ENCODE measurements at places on chromosomes 1 and 21. TPM values are rescaled to one million over a fixed set of nuclear protein-coding genes. Genes with fewer than 3 reads are reported as not detected.
A peak's percentile ranks its signal among the peaks of the same experiment; 100 is the strongest.

LDLRAD1 gene
- total RNA-seq, result not detected

FNBP1L gene
- 1.5 TPM for total RNA-seq

SPATA21 gene
- total RNA-seq, result not detected

DDX59 gene
- total RNA-seq, result 13.7 TPM

TDRD10 gene
- total RNA-seq, result not detected

CFAP45 gene
- total RNA-seq, result 0.10 TPM

SPATC1L gene
- 2.4 TPM for total RNA-seq

MFAP2 gene
- 123 TPM for total RNA-seq

DNA sequence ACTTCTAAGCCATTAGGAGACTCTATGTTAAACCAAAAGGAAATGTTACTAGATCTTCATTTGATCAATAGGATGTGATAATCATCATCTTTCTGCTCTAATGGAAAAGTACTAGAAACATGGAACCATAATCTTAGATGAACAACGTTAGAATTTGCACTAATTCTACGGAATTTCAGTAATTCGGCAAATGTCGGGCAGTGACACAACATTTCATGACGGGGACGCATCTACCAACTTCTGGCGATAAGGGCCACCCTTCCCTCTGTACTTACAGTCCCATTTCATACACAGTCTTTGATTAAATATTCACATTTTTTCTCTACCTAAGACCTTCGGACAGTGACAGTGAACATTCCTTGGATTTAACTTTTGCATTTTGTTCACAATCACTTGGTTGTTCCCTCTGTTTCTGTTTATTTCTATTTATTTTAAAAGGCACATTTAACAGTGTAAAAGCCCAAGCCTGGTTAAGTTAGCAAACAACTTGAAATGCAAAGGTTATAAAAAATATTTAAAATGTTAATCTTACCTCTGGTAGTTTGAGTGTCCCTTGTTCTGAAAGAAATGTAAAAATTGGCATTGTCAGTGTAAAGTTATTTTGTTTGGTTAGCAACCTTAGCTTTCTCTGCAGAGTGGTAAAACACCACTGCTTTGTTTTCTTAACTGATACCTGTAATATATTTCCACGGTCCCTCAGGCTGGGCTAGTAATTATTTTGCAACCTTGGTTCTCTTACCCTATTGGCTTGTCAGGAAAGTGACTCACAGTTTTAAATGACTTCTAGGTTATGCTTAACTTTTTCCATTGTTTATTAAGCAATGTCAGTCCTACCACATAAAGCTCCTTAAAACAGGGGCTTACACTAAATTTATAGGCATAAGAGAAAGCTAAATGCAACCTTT is 276.9 kb downstream of the VAV3 start:
- no peak for DNase-seq

GRCh38 chr1:23960291-23961020 is 828 bp downstream of the PNRC2 start:
- no peak for DNase-seq

DNA sequence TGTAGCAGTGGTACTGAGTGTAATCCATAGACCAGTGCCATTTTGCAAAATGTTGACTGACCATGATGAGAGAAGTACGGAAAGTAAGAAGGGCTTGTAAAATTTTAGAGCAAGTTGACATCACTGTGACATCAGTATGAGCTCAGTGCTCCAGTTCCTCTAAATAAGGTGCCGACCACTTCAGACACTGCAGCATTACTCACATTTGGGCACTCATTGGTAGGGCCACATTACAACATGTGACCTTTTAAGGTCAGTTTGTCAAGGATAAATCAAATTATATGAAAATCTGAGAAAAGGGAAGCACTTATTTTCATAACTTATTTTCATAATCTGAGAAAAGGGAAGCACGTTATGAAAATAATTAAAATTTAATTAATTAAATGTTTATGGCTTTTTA is 128.0 kb upstream of the ERG start:
- no peak for DNase-seq

- DNase-seq, result no peak
Measured at GRCh38 chr1:64712049-64712448, 32.8 kb upstream of the RAVER2 start.

- DNase-seq, result no peak
Measured at GRCh38 chr1:19462781-19463503, 22.4 kb downstream of the CAPZB start.

- no peak for DNase-seq
Measured at GRCh38 chr1:93827128-93827527, 51.9 kb downstream of the DNTTIP2 start.

DNA sequence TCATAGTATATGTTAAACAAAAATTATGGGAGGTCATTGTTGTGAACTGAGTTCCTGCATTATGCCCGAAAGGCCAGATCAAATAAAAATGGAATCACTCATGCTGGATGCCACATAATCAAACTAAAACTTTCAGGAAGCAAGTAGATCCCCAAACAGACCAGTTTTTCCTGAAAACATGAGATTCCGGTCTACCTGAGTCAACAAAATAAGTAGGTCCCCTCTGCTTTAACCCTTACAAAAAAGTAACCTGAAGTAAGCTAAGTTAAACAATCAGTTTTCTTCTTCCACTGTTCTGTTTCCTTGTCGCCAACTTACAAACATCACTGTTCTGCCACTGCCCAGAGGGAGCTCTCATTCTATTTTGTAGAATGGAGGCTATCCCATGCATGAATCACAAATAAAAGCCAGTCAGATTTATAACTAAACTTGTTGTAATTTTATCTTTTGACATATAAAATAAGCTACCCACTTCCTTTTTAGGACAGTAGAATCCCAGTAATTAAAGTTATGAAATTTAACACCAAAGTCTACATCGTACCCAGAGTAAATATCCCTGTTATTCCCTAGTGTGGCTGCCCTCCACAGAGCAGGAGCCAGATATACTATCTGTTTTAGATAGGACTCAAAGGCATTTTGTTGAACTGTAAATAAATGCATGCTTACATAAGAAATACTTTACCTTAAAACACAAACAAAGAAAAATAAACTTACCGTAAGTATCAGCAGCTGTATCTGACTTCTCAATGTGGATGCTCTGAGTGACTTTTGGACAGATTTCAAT is 149.4 kb downstream of the TIAM1 start:
- no peak for DNase-seq

- DNase-seq, result no peak
Measured at GRCh38 chr1:172421974-172422604, 1.6 kb downstream of the C1orf105 start.

- DNase-seq, result peak; percentile 85
Measured at GRCh38 chr1:243850202-243850451, at the start of gene AKT3. Gene AKT3, minus strand, starts transcription at chr1:243850243. Its CDS starts 7,073 bp downstream, at chr1:243843170.

DNA sequence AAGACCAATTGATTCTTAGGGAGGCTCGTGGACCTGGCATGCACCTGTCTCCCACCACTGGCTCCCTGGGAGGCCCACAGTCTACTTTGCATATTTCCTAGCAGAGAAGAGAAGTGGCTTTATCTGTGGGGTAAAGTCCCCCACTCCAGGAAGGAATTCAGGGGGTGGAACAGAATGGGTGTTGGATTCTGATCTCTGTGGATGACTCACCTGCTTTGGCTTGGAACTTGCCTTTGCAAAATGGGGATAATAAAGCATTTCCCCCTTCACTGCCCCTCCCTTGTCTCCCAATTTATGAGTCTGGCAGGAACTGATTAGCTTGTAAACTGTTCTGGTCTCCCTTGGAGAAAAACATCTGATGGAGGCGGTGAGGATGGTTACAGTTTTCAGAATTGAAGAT is 21.2 kb upstream of the OTUD3 start:
- peak; percentile 43 for DNase-seq

DNA sequence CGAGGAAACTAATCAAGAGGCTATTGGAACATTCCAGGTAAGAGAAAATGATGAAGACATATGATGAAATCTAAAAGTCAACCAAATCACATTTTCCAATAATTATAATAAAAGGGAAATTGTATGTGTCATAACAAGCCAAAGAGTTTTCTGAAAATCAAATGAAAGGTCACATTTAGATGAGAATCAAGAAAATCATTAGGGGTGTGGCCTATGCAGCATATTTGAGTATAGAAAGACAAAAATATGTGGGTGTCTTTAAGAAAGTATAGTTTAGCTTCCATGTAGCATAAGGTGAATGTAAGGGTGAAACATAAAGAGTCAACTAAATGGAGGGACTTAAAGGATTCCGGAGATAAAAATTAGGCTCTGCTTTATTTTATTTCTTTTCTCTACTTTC is 9.2 kb upstream of the RNPC3 start:
- no peak for DNase-seq

GRCh38 chr1:24890887-24891286 is 39.2 kb downstream of the RUNX3 start:
- DNase-seq, result no peak

DNA sequence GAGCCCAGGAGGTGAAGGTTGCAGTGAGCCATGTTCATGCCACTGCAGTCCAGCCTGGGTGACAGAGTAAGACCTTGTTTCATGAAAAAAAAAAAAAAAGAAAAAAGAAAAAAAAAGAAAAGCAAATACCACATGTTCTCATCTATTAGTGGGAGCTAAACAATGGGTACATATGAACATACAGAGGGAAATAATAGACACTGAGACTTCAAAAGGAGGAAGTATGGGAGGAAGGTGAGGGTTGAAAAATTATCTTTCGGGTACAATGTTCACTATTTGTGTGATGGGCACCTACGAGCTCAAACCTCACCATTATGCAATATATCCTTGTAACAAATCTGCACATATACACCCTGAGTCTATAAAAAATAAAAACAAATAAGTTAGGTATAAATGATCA is 6.4 kb downstream of the ITGB3BP start:
- no peak for DNase-seq

DNA sequence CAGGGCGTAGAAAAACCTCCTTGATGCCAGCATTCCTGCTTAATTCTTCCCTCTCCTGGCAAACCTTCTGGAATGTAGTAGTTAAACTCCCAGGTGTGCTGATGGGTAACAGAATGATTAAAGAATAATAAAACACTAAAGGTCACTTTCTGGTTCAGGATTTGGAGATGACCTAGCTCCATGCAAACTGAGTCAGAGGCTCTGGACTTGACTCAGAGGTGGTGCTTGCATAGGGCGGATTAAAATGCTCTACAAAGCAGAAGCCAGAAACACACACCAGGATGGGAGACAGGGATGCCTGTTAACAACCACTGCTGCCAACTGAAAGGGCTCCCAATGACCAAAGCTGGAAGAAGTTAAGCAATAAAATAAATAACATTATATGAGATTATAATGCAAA is 41.5 kb downstream of the KRTAP19-8 start:
- peak; percentile 26 for DNase-seq

DNA sequence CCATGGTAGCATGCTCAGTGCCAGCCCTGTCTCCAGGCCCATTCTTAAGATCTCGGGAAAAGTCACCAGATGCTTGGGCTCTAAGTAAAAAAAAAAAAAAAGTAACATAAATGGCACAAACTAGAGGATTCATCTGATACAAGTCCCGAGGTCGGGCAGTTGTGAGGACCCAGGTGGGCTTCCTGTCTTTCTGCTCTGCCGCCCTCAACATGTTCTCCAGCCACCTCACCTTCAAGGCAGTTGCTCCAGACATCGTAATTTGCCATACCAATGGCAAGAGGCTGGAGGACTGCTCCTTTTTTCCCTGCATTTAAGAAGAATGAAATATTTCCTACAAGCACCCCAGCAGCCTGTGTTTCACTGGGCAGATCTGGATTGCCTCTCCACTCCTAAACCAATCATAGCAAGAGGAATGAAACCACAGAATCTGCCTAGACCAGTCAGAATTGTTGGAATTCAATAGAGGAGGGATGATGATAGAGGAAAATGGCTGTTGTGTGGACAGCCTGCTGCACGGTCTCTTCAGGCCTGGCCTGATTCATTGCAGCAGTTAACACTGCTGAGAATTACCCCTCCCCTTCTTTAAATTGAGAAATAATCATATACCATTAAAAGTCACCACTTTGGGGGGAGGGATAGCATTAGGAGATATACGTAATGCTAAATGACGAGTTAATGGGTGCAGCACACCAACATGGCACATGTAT is 5.4 kb downstream of the HMGN2 start:
- DNase-seq, result no peak

DNA sequence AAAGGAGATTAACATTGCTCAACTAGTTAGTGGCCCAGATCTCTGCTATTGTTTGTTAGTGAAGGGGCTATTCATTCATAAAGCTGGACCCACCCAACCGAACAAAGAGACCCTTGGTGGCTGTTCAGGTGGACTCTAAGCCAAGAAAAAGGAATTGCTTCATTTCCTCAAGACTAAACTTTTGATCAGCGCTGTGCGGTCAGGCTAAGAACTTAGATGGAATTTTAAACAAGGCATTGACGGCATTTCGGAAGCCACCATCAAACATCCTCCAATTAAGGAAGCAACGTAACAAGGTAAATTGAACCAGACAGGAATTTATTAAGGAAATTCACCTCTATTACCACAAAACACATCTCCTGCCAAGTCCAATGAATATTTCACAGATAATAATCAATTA is 19.9 kb upstream of the SHCBP1L start:
- no peak for DNase-seq

GRCh38 chr1:232292818-232293217 is 337.1 kb downstream of the SIPA1L2 start:
- DNase-seq, result no peak

GRCh38 chr1:3113741-3114056 is 44.7 kb downstream of the PRDM16 start:
- DNase-seq, result no peak

DNA sequence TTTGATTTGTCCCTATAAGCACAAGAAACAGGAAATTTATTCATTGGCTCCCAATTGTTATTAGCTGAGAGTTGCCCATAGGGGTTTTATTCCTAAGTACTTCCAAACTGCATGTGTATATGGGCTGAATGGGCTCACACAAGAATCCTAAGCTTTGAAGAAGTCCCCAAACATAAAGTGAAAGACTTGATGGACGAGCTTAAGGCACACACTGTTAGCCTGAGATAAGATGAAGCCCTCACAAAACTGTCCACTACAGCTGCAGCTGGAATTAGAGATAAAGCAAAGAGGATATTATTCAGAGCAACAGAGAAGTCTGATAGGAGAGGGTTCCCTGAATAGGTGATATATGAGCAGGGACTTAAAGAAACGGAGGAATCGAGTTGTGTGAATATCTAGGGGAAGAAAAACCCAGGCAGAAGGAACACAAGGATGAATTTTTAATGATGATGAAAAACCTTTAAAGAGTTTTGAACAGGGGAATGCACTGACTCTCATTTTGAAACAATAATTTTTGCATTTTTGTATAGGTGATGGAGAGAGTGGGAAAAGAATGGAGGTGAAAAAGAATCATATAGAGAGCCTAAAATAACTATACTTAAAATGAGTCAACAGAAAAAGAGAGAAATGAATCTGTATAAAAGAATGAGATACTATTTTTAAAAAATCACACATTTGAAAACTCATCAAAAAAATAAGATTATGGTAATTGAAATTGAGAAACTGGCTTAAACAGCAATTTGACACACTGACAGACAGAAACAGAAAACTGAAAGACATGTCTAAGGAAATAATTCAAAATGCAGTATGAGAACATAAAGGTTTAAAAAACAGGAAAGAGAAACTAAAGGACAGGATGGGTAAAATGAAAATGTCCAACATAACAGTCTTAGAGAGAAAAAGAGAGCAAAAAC is 133.6 kb upstream of the POGK start:
- DNase-seq, result no peak

Measured in MG63 (cell line).